Activated CD4-positive, alpha-beta memory T cell treated with anti-CD3 and anti-CD28 coated beads, Interleukin-2, amount 10 ng/mL, durations not matched to agents 7 days and 5 days (primary cell): ENCODE measurements at places on chromosomes 12 and 14. TPM values are rescaled to one million over a fixed set of nuclear protein-coding genes. Genes with fewer than 3 reads are reported as not detected.

- DNase-seq = no peak
- no peaks in the 10 kb centered on the region for H3K36me3 ChIP-seq
- no peak overlapping the region for H3K27ac ChIP-seq
- H3K4me3 ChIP-seq = no peak overlapping the region
Observed at GRCh38 chr12:68559246-68559645, 51.5 kb upstream of the RAP1B start.

Gene FAM90A1
- 0.20 TPM for total RNA-seq

Gene WIF1
- total RNA-seq = not detected

GRCh38 chr12:114935658-114936057 lies 251.7 kb upstream of the TBX3 start:
- no peaks in the 10 kb centered on the region for H3K27me3 ChIP-seq
- no peaks in the 10 kb centered on the region for H3K36me3 ChIP-seq
- H3K27ac ChIP-seq = no peak overlapping the region
- DNase-seq = no peak
- H3K4me1 ChIP-seq = no peaks in the 10 kb centered on the region

- no peak for DNase-seq
- H3K27ac ChIP-seq = no peak overlapping the region
- H3K36me3 ChIP-seq = no peaks in the 10 kb centered on the region
- H3K27me3 ChIP-seq = no peaks in the 10 kb centered on the region
- no peak overlapping the region for H3K4me3 ChIP-seq
Observed at GRCh38 chr14:38999949-39000348, 103.1 kb downstream of the SEC23A start.

DNA sequence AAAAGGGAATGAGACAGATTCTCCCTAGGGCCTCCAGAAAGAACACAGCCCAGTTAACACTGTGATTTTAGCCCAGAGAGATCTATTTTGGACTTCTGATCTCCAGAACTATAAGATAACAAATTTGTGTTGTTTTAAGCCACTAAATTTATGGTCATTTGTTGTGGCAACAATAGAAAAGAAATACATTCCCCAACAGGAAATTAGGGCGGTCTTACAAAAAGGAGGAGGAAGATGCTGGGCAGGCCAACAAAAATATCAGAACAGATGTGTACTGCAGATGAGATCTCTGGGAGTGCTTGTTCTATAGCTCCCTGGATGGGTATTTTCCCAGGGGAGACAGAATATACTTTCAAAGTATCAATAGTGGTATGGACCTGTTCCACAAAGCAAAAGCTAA lies 32.0 kb upstream of the SOCS2 start:
- no peak for DNase-seq
- H3K27me3 ChIP-seq = no peaks in the 10 kb centered on the region
- H3K36me3 ChIP-seq = peaks cover 23% of the 10 kb centered on the region
- peak overlapping the region; percentile 12 for H3K27ac ChIP-seq
